ENCODE measurements at places on chromosomes 4 and X.

DNA sequence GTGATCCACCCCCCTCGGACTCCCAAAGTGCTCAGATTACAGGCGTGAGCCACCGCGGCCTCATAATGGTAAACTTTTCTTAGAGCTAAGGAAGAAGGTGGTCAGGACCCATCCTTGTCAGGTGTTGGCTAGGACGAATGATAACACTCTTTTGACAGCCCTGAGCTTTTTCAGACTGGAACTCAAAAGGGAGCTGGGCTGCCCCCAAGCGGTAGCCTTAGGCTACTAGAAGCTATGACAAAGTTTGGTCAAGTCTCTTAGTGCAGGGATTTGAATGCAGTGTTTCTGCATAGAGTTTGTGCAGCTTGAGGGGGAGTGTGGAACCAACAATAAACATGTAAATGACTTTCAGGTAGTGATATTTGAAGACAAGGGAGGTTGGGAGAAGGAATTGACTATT, 11.8 kb upstream of the HSD17B10 start:
- DNase-seq = no peak

GRCh38 chr4:38711066-38711465, 47.1 kb downstream of the KLF3 start:
- no peak for DNase-seq

- DNase-seq = no peak
Observed at GRCh38 chrX:48835524-48836329, at the start of gene PCSK1N. Gene PCSK1N, minus strand, starts transcription at chrX:48835610. Its CDS starts 78 bp downstream, at chrX:48835532.

DNA sequence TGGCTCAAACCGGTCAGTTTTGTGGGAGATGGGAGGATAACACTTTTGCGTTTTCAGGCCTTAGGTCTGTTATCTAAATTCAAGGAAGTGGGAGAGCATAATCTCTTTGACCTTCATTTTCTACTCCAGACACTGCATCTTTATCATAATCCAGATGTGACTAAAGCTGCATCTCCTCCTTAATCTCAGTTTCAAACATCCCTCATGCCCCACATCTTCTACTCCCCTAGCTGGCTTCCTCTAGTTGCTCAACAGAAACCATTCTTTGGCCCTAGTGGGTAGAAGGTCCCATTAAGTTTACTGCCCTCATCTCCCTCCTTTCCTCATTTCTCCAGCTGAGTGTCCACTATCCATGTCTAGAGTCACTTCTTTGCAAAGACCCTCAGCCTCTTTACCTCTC, 18.8 kb upstream of the RASL11B start:
- DNase-seq = no peak

- DNase-seq = no peak
Observed at GRCh38 chrX:118506805-118507480, 11.3 kb downstream of the DOCK11 start.

GRCh38 chr4:10554694-10555093, 97.5 kb upstream of the ZNF518B start:
- DNase-seq = no peak

DNA sequence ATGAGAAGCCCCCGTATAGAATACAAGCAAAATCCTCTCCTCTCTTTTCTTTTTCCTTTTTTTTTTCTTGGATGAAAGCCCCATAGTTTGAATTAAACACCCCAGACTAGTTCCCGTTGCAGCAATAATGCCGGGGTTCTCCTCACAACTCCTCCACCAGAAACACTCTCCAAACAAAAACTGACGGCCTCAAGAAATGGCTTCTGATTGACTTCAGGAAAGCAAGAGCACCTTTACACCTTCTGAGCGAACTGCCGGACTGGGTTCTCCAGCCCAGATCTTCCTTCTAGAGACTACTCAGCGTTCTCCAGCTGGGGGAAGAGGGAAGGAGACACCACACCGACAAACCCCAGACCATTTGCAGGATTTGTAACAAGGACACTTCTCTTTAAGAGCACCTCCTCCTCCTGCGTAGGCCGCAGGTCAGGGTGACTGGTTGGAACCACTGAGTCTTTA, 4.0 kb downstream of the HAND2 start:
- no peak for DNase-seq

- DNase-seq = no peak
Observed at GRCh38 chrX:130994671-130995070, 63.5 kb upstream of the ARHGAP36 start.

- DNase-seq = no peak
Observed at GRCh38 chrX:108001218-108001814, 19.1 kb upstream of the TEX13B start.

- no peak for DNase-seq
Observed at GRCh38 chr4:36392024-36392423, 110.6 kb downstream of the DTHD1 start.

DNA sequence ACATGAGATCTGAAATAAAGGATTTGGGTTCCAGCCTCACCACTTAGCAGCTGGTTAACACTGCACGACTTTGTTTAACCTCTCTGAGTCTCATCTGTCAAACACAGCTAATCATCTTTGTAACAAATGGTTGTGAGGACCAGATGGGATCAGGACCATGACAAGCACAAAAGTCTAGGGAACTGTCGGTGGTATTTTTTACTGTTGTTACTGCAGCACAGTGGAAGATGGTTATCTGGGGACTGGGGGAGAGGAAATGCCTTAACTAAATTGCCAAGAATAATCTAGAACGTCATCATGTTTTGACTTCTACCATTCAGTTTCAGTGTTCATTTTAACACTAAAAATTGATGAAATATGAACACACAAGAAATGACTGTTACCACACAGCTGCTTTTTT, 99.5 kb downstream of the ADGRA3 start:
- DNase-seq = no peak

DNA sequence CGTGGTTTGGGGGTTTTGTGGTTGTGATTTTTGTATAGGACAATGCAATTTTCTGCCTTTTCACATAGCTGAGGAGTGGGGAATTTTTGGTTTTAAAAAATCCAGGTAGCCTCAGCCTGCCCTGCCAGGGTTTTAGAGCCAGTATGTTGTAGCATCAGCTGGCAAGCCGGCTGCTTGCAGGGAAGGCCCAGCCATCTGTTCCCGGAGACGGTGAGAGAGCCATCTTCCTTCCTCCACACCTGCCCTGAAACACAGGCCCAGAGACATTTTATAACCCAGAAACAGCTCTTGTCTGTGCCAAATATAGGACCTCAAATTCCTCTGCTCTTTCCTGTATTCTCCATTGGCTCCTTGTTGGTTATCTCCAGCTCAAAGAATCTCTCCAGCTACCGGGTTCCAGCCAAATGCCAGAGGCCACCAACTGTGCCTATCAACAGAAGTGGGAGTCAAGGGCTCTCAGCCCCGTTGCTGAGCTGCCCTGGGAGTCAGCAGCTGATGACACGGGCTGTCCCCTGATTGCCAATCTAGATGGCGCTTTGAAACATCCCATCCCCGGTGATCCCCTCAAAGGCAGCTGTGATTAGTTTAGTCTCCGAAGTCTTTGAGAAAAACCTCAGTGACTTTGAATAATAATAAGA, 595.2 kb downstream of the MID1IP1 start:
- no peak for DNase-seq

- no peak for DNase-seq
Observed at GRCh38 chrX:55005256-55005655, 5.1 kb downstream of the APEX2 start.

DNA sequence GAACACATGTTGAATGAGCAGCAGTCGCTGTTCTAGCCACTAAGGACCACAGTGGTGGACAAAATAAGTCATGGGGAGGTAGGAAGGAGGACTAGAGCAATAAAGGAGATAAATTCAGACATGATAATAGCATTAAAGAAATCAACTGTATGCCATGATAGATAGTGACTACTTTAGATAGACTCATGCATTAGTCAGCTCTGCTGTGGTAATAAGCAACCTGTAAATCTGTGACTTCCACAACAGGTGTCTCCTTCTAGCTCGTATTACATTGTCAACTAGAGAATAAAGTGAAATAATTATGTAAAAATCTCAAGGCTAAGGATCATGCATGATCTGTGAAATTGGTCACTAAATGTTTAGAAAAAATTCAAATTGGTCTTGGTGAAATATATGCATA, 77.9 kb downstream of the WWC2 start:
- DNase-seq = no peak

GRCh38 chr4:10173037-10173753, 56.6 kb upstream of the WDR1 start:
- DNase-seq = no peak

GRCh38 chrX:119654112-119654531, 38.8 kb downstream of the SEPTIN6 start:
- DNase-seq = no peak

- no peak for DNase-seq
Observed at GRCh38 chr4:106065018-106065417, 169.7 kb downstream of the NPNT start.

DNA sequence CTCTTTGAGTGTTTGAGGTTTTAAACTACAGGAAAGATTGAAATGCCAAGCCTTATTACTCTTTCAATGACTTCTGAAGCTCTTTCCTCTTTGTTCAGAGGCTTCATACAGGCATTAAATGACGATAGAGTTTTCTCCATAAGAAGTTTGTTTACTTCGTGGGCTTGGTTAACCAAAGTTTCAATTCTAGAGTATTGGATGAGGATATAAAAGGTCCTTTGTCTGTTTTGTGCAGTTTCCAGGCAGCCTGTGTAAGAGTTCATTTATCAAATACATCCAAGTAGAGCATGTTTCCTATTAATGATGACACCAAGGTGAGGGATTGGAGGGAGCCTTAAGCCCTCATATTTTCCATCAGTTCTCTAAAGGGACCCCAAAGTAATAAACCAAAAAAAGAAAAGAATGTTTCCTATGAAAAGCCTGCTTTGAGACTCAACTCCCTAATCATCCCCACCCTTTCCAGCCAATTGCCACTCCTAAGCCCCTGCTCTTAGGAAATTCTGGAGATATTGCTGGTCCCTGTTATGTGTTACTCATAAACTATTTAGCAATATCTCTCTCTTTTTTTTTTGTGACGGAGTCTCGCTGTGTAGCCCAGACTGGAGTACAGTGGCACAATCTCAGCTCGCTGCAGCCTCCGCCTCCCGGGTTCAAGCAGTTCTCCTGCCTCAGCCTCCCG, 106.2 kb upstream of the IL13RA1 start:
- DNase-seq = no peak

DNA sequence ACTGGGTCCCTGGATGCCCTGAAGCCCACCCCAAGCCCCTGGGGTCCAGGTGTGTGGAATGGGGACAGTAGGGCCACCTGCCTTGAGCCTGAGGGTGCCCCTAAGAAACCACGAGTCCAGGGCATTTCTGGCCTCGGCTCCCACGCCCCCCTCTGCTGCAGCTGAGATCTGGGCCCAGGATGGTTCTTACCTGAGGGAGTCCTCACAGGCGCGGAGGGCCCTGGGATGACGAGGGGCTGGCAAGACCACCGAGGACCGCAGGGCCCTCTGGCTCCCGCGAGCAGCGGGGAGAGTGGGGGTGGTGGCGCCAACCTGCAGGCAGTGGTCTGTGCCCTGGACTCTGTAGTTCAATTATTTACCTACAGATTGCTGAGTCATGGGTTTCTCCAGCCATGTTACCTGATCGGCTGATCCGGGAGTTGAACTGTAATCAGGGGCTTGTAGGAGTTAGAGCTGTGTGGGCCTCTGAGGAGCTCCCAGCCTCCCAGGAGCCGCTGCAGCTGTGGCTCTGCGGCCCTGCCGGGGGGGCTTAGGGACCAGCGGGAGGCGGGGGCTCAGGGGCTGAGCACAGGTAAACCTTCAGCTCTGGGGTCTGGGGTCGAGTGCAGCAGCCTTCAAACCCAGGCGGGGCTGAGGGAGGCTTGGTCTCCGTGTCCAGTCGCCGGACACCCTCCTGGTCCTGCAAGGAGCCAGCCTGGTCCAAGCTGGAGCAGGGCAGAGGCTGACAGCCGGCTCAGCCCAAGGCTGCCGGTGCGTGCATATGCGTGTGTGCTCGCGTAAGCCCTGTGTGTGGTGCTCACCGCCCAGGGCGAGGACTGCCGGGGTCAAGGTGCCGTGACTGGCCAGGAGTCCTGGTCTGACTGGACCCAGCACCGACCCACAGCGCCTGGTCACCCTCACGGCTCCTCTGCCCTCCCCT, at the start of gene SLC26A1:
TSS of gene SLC26A1 (minus strand) at position 294 of the 919 bp plus-strand sequence. CDS start 1,701 bp downstream, outside the sequence.
- DNase-seq = no peak

DNA sequence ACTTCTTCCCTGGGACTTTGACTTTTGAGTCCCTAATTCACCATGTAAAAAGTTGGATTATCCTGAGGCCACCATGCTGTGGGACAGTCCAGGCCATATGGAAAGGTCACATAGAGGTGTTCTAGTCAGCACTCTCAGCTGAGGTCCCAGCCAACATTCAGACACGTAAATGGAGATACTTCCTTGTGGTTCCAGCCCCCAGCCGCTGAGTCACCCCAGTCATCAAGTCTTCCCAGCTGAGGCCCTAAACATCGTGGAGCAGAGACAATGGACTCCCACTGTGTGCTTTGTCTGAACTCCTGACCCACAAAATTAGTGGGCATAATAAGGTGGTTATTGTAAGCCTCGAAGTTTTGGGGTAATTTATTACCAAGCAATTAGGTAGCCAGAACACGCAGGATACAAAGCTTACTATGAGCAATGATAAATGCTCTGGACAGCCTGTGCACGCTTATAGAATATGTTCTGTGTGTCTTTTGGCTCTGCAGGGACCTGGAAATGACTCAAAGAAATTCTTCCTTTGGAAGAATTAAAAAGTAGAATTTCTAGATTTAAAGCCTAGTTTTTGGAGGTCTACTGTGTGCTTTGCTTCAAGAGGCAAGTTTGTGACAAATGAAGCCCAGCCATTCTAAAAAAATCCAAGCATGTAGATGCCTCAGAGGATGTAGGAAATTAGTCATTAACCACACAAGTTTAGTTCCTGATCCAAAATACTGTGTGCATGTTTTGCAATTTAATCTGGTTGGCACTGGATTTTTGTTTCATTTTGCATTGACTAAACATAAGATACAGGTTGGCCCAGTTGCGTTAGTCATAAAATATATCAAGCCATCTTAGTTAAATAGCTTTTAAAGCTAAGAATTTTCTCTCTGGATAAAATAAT, 33.2 kb upstream of the SLC9A7 start:
- DNase-seq = no peak

- DNase-seq = no peak
Observed at GRCh38 chr4:125116431-125116830, 198.3 kb upstream of the FAT4 start.

GRCh38 chr4:71564775-71565174, 219.1 kb downstream of the GC start:
- no peak for DNase-seq

- no peak for DNase-seq
Observed at GRCh38 chr4:86675548-86675947, 81.4 kb downstream of the PTPN13 start.

- no peak for DNase-seq
Observed at GRCh38 chr4:38129460-38130227, 169.4 kb downstream of the PTTG2 start.

Data from thoracic aorta (tissue), 2 donors.